ENCODE measurements at places on chromosomes 2 and 18.

GRCh38 chr2:197239434-197239833 is 71.1 kb downstream of the ANKRD44 start:
- DNase-seq: no peak

DNA sequence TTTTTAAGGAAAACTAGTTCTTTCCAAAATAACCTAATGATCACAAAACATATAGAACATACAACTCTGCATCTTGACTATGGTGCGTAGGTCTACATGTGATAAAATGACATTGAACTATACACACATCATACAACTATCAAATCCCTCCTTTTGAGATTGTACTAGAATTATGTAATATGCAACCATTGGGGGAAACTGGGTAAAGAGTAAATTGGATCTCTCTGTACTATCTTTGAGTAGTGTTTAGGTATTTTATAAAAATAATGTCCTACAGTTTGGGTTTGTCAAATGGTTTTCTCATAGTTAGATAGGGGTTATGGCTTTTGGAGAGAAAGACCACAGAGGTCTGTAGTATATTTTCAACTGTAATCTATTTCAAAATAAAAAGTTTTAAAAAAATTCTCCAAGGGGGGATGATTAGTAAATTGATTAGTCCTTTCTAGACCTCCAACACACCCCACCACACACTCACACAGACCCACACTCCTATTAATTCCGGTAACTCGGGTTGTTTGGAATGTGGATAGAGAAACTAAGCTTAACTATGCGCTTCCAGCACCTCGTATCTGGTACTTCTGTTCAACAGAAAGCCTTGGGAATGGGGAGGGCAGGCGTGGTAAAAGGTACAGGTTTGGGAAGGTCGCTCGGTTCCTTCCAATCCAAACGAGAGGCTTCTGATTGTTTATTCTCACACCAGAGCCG is 695 bp upstream of the BIRC6 start:
- DNase-seq: no peak

GRCh38 chr2:122077771-122078170 is 322.3 kb downstream of the TSN start:
- DNase-seq: no peak

DNA sequence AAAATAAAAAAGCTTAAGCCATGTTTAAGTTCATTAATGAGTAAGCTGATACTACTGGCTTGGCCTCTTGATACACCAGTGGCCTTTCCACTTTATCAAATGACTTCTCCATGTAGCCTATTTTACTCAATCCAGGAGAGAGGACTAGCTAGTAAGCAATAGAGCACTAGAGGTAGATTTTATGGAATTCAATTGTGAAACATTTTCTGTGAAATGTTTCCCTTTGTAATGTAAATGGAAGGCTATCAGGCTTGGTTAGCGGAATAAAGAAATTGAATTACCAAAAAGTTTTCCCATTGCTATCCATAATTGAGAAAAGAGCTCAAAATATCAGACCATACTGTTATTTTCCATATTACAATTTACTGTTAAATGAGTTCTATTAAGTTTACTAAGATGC is 515.4 kb upstream of the CDH2 start:
- no peak for DNase-seq

DNA sequence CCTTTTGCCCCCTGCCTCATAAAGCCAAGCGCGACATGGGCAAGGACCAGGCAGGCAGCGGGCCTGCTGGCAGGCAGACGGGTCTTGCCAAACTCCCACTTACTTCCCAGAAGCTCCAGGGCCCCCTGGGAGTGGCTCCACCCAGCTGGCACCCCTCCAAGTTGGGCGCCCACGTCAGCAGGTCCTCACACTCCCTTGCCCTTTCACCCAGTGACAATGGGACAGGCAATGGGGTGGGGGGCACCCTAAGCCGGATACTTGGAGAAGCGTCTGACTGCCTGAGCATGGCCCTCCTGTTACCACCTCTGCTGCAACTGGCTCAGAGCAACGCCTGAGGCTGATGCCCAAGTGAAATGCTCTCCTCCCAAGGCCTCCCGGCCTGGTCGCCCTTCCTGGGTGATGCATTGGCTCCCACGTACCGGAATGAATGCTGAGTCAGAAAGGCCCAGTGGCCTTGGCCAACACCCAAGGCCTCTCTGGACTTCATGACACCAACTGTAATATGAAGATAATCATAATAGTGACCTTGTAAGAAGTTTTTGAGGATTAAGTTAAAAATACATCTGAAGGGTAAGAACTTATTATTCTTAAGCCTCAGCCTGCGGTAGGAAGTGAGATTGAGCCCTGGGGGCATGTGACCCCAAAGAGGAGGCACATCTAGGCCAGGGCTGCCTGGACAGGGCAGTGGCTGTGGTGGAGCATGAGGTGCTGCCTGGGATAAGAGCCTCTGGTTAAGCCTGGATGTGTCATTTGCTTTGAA is 31.6 kb downstream of the KCNK3 start:
- DNase-seq: no peak

DNA sequence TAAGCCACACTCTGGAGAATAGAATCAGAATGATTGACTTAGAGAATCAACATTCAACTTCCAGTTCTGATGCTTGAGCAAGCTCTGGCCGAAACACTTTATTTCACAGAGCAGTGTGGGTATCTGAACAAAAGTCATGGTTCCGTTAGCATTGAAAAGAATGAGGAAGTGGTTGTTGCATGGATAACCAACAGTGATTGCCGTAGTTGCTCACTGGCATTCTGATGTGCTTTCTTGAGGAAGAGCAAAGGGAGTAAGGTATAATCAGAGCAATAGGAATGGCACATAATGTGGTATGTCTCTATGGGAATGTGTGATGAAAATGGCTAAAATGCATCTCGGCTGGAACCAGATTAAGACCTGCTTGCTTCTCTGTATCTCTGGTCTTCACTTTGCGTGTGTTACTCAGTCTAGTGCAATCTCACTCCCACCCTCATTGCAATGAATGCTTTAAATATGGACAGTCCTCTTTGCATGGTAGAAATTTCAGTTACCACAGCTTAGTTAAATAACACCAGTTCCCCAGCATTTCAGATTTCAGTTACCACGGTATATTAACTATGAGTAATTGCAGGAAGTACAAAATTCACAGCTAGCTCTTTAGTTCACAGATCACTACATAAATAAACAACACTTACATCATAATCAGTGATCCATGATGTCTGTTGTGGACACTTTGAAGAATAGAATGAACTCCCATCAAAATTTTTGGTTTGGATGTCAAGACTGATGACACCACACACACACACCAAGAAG is 7.8 kb upstream of the RAB12 start:
- no peak for DNase-seq

DNA sequence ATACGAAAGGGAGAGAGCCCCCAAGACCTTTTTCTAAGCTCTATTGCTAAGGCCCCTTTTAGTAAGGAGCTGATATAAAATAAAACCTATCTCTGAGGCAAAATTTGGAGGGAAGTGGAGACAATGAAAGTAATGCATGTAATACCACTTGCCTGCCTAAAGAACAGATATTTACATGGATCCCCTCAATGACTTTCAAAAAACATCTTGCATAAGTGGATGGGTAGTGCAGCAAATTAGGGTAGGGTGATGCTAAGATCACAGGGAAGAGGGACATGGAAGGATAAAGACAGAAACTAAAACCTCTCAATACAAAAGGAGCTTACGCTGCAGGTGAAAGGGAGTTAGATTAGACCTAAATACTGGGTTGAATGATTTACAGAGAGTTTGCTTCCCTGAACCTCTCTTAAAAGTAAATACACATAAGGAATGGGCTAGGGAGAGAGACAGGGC is 1.1 kb downstream of the ZNF513 start:
- no peak for DNase-seq

DNA sequence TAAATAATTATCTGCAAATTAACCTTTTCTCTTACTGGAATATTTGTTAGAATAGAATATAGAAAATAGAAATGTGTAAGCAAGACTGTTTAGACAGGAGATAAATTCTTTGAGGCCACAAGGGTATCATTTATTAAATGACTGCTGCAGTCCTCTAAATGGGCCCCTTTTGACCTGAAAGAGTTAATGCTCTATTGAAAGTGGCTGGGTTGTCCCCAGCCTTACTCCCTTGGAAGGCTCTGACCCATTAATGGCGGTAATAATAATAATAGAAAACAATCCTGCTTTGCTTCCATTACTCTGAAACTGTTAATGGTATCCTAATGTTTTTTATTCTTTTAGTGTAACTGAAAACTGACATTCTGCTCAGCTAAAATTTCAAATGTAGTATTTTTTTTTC is 398.0 kb upstream of the NRP2 start:
- no peak for DNase-seq

- DNase-seq: no peak
Measured at GRCh38 chr2:192657362-192657761, 462.6 kb upstream of the TMEFF2 start.

DNA sequence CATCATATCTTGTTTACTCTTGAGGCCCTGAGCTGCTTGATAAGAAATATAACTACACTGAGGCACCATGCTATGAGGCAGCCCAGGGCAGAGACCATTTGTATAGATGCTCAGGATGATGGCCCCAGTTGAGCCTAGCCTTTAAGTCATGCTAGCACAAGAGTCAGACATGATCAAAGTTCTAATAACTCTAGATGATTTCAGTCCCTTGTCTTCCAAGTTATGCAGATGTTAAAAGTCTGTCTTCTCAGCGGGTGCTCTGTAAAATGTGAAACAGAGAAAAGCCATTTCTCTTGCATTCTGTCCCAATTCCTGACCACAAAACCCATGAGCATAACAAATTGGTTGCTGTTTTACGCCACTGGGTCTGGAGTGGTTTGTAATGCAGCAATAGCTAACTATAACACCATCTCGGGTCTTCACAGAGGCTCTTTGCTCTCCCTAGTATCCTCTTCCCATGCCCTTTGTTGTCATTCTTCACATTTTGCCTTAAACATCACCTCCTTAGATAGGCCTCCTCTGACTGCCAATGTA is 49.6 kb downstream of the NXPH2 start:
- no peak for DNase-seq
